ENCODE measurements at places on chromosomes 7 and 10.

GRCh38 chr7:93575555-93576399 lies 1.3 kb upstream of the CALCR start:
- DNase-seq = no peak

DNA sequence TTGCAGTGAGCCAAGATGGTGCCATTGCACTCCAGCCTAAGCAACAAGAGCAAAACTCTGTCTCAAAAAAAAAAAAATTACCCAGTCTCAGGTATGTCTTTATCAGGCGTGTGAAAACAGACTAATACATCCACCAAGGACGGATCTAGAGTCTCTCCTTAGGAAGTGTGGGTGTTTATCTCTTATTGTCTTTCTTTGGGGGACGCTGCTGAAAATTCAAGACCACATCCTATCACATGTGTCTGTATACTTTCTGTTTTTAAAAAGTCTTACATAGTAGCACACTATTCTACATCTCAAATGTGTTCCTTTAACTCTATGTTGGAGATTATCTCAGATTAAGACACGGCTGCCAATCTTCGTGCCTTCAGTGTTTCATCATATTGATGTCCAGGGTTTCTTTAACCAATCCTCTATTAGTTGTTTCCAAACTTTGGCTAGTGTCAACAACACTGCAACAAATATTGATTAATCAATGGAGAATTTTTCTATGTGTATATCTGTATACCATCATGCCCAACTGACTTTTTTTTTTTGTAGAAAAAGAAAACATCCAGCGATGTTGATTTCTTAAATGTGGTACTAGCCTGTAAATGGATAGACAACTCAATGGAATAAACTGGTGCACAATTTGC lies 92.3 kb upstream of the KDM7A start:
- no peak for DNase-seq

- DNase-seq = peak; percentile 81
Observed at GRCh38 chr10:5297466-5297865, 67.3 kb upstream of the UCN3 start.

DNA sequence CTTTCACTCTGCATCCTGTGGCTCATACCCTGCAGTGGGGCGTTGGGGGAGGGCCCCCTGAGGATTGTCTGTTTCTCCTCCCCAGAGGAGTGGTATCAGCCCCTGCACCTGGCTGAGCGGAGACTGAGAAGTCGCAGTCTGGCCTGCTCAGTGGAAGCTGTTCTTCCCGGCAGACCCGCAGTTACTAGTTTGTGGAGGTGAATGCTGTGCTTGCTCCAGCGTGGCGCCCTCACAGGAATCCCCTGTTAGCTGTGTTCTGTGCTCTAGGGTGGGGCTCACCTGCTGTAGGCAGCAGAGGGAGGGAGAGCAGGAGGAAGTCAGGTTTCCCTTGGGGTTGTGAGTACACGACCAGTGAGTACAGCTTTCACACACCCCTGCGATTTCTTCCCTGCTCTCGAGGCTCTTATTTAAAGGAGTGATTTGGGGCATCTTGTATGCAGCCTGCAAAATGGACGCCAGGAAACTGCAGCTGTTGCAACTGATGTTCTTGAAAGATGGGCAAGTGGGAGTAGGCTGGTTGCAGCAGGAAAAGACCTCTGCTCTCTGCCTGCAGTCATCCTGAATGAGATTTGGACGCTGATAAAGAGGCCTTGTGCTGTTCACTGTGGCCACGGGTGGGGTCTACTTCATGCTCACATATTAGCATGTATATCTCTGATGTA lies 66.4 kb downstream of the HK1 start:
- DNase-seq = peak; percentile 16

- DNase-seq = no peak
Observed at GRCh38 chr7:96306385-96307125, 15.3 kb downstream of the SLC25A13 start.

DNA sequence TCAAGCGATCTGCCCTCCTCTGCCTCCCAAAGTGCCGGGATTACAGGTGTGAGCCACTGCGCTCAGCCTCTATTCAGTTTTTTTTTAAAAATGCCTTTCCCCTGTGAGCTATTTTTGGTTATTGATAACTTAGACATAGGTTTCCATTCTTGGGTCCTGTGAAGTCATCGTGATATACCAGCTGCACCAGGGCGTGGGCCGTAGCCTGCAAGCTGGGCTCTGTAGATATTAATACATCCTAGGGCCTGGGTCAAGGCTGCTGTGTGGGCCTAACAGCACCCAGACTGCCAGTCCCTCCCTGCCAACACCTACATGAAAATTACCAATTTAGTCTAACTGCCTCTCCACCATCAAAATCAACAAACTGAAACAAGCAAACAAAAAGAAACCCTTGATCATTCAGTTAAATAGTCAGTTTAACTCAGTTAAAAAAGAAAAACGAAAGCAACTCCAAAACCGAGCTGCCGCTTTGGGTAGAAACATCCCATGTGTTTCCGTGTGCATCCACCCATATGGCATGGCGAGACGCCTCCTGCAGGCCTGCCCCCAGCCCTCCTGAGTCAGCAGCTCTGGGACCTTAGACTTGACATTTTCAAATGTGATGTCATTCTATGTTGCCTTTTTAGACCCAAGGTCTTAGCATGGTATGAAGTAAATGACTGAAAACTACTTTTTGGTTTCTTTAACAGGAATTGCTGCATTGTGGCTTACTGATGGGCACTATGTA lies 330.2 kb downstream of the GLRX3 start:
- DNase-seq = no peak

DNA sequence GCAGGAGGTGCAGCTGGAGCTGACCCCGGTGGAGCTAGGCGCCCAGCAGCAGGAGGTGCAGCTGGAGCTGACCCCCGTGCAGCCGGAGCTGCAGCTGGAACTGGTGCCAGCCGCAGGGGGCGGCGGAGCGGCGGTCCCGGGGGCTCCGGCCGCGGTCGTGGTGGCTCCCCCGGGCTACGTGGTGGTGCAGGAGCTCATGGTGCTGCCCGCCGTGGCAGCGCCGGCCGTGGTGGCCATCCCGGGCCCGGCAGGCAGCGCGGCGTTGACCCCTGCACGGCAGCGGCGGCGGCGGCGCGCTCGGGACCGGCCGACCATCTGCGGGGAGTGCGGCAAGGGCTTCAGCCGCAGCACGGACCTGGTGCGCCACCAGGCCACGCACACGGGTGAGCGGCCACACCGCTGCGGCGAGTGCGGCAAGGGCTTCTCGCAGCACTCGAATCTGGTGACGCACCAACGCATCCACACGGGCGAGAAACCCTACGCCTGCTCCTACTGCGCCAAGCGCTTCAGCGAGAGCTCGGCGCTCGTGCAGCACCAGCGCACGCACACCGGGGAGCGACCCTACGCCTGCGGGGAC lies 6.8 kb downstream of the ZNF853 start:
- DNase-seq = no peak

- peak; percentile 62 for DNase-seq
Observed at GRCh38 chr10:8061274-8062211, 7.1 kb downstream of the GATA3 start.

GRCh38 chr10:99365736-99366135 lies 36.6 kb downstream of the CNNM1 start:
- no peak for DNase-seq

- no peak for DNase-seq
Observed at GRCh38 chr7:106054971-106055532, 57.1 kb downstream of the SYPL1 start.

DNA sequence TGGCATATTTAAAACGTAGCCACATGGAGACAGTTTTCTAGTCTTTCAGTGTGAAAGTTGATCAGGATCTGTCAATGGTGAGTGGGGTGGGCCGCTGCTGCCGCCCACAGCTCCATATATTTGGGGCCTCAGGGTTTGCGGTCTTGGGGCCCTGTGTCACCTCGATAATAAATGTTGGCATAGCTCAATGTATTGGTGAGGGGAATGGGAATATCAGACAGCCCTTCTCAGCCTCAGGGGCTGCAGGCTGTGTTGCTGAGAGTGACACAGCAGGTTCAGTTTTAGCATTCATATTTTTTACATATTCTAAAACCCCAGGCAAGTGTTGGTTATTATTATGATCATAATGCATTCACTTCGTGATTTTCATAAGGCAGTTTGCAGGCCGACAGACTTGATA lies 5.3 kb downstream of the CDH23 start:
- no peak for DNase-seq

- DNase-seq = no peak
Observed at GRCh38 chr7:132400561-132401142, 175.6 kb downstream of the PLXNA4 start.

- DNase-seq = no peak
Observed at GRCh38 chr10:3162533-3162932, 10.0 kb downstream of the PITRM1 start.

GRCh38 chr10:14571866-14572507 lies 202.7 kb downstream of the FAM107B start:
- DNase-seq = peak; percentile 69

- no peak for DNase-seq
Observed at GRCh38 chr10:31803606-31804351, 124.9 kb downstream of the ARHGAP12 start.

- DNase-seq = no peak
Observed at GRCh38 chr10:122154031-122154544, 117.0 kb upstream of the BTBD16 start.

DNA sequence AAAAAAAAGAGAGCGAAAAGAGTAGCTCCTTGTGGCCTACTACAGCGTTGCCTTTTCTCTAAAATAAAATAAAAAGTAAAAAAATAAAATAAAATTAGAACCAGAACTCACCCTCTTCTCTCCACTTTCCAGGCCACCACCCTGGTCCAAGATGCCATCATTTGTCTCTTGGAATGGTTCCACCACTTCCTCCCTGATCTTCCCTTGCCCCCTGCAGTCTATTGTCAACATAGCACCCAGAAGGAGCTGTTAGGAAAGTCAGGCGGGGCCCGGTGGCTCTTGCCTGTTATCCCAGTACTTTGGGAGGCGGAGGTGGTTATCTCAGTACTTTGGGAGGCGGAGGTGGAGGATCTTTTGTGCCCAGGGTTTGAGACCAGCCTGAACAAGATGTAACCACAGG lies 7.6 kb upstream of the GRID2IP start:
- DNase-seq = no peak

DNA sequence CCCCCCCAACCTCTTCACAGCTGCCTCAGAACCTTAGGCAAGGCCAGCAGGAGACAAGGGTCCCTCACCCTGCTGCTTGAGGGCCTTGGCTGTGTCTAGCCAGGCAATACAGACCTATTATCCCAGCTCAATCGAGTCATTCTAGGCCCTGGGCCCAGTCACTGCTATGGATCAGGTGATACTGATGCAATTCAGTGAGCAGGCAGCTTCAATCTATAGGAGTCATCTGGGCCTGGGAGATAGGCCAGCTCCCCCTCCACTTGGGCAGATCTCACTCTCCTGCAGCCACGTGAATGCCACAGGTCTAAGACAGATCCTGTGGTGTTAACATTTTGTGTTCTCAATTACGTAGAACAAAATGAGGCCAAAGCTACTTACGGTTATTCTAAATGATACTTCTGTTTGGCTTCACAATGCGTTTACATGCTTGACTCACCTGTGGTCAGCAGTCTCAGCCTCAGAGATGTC lies 68.0 kb upstream of the LRRC4 start:
- no peak for DNase-seq

- DNase-seq = no peak
Observed at GRCh38 chr10:89201345-89202032, 5.6 kb downstream of the CH25H start.

GRCh38 chr10:28391283-28391682 lies 88.4 kb upstream of the MPP7 start:
- DNase-seq = no peak

DNA sequence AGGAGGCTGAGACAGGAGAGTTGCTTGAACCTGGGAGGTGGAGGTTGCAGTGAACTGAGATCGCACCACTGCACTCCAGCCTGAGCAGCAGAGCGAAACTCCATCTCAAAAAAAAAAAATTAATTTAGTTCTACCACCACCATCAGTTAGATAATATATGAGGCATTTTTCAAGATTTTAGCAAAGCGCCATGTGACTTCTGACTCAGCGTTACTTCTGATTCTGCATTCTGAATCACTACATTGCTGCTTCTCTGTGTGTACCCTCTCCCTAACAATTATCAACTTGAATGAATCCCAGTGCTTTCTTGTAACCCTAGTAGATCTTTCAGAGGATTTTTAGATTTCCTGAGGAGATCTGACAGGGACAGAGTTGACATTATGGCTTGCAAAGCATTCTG lies 176.8 kb upstream of the SORCS1 start:
- no peak for DNase-seq

GRCh38 chr10:28382525-28383269 lies 79.8 kb upstream of the MPP7 start:
- no peak for DNase-seq

- no peak for DNase-seq
Observed at GRCh38 chr7:6420680-6421079, 27.1 kb downstream of the DAGLB start.

- no peak for DNase-seq
Observed at GRCh38 chr10:244227-244626, 109.0 kb downstream of the ZMYND11 start.

DNA sequence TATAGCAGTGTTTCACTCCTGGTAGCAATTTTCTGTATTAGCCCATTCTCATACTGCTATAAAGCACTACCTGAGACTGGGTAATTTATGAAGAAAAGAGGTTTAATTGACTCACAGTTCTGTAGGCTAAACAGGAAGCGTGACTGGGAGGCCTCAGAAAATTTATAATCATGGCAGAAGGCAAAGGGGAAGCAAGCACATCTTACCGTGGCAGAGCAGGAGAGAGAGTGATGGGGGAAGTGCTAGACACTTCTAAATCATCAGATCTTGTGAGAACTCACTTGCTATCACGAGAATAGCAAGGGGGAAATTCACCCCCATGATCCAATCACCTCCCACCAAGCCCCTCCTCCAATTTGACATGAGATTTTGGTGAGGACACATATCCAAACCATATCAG lies 131.6 kb upstream of the EFCAB10 start:
- DNase-seq = no peak

Data from activated CD4-positive, alpha-beta T cell treated with anti-CD3 and anti-CD28 coated beads, Interleukin-2, Interleukin-4, amounts not matched to agents 100 ng/mL and 50 ng/mL, durations not matched to agents 16 hours and 8 hours (primary cell).